Esophagus mucosa (tissue), 1 donor: ENCODE measurements at places on chromosomes 3 and 15. TPM values are rescaled to one million over a fixed set of nuclear protein-coding genes. Genes with fewer than 3 reads are reported as not detected.
A peak's percentile ranks its signal among the peaks of the same experiment; 100 is the strongest.

DNA sequence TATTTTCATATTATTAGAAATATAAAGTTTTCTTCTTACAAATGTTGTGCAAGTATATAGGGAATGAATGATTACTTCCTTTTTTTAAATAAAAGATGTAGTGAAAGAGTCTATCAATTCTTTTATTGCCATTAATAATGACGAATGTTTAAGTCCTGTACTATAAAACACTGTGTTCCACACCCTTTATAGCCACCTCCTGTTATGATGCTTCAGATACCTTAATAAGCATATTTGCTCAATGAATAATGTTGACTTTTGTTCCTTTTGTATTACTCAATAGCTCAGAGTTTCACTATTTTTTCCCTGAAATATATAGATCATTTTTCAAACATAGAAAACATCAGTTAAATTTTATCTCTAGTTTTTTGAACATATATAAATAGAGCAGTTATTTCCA is 378.2 kb upstream of the THBS1 start:
- ATAC-seq = peak; percentile 58

- ATAC-seq = no peak
Observed at GRCh38 chr3:165256554-165257065, 60.4 kb upstream of the SLITRK3 start.

Gene ANKRD63
- total RNA-seq = not detected

DNA sequence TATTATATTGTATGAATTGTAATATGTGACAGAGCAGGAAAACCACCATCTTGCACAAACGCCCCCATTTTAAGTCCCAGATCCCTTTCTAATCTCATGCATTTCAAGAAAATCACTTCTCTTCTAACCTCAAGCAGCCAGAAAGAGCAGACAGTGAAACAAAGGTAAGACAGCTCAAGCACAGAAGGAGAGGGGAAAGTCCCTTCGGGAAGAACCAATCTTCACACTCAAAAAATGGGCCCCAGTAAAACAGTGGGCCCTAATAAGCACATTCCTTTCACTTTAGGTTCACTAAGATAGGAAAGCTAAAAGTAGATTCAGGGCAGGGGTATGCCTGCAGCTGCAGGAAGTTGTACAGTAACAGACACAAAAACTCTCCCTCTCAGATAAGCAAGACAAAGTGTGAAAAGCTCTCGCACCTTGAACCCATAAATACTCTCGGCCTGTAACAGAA is 1268.7 kb downstream of the SI start:
- no peak for ATAC-seq

DNA sequence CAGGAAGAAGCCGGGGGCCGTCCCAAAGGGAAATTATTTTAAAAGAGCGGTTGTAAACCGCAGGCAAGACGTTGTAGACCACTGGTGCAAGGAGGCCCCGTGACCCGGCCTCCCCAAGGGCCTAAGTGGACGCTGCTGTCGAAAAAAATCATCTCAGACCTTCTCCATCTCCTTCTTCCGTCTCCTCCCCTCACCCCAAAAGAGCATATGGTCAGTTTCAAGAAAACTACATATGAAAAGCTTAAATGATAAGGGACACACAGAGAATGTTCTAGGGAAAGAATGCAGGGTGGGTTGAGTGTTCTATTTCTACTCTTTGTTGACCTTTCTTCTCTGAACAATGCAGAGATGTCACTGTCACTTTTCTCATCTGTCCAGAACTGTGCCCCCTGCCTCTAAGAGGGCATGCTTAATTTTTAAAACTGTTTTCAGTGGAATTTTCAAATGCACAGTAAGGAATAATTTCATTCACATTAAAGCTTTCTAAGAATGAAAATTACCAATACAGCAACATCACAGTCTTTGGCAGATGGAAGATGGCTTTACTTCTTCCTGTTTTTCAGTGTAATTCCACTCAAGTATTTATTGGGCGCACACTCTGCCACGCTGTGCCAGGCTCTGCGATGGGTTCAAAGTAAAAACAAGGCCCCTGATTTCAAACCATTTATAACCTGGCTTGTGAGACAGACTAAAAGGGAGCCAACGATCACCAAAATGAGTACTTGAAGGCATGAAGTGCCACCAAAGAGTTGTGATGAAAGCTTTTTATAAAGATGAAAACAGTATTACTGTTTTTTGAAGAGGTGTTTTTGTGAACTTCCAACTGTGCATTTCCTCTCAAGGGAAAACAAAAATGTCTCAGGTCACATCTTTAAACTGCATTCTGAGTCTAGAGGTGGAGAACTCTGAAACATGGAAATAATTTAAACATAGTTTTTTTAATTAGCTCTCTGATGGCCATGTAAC is 891 bp upstream of the TOP2B start:
- no peak for ATAC-seq

DNA sequence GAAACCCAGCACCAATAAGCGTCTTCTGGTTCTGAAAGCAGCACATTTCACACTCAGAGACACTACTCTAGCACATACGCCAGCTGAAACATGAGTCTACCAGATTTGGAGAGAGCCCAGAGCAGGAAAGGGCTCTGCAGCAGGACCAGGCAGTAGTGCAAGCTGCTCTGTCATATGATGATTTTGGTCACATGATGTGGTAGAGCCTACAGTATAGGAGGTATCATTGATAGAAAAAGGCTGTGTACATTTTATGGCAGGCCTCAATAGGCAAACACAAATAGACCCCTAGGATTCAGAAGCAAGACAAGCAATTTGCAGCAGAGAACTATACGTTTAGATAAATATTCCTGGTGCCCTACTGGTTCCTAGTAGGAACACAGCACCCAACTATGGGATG is 58.2 kb downstream of the QTRT2 start:
- no peak for ATAC-seq

Gene IL20RB
- 94.7 TPM for total RNA-seq

Gene ISLR2
- total RNA-seq = 0.16 TPM

DNA sequence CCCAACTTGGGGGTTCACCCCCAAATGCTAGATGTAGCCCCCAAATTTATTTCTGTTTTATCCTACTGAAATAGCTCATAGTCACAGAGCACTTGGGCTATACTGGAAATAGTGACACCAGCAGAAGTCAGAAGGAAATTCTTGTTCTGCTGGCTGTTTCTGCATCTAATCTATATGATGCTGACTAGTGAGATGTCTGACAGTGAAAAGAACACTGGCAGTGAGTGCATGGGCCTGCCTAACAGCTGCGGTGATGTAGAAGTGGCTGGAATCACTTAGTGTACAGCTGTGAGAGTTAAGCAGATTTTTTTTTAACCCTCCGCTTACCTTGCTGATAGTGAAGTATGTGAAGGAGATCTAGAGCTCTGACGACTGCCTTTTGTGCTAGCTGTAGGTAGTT is 14.0 kb downstream of the TTC14 start:
- ATAC-seq = no peak

DNA sequence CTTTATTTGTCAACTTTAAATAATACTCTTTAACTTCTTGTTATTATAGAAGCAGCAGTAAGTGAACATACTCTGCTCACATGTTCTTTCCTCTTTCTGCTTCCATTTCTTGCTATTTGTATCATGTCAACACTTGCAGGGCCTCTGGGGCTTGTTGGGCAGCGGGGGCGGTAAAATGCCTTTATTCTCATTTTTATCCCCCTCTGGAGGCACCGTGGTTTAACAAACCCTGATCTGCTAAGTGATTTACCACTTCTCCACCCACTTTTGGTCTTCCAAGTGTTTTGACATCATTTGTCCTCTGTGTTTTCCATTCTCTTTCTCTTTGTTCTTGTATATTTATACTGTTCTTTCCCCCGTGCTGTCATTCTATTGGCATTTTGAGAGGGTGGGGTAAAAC is 33.9 kb downstream of the SCN10A start:
- ATAC-seq = no peak

Gene SPTSSB
- 3.2 TPM for total RNA-seq

GRCh38 chr3:145943952-145944351 is 217.0 kb downstream of the PLOD2 start:
- ATAC-seq = no peak

Gene NOX5
- total RNA-seq = 0.44 TPM

DNA sequence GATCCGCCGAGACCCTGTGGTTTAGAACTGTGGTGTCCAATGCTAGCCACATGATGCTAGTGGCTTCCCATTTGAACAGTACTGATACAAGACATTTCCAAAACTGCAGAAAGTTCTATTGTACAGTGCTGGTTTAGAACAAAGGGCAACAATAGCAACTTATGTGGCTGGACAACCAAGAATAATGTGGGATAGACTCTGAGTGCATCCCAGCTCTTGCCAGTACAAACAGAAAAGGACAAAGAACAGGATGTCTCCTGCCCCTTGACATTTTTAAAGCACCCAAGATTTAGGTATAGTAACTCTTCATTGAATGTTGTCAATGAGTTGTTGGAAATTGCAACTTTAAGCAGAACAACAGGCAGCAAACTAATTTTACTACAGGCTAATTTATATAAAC is 107.3 kb downstream of the ZNF385D start:
- ATAC-seq = no peak

Gene C3orf33
- total RNA-seq = 0.84 TPM

- peak; percentile 93 for ATAC-seq
Observed at GRCh38 chr15:66862940-66863335, 160.9 kb downstream of the SMAD6 start.

- no peak for ATAC-seq
Observed at GRCh38 chr15:92471288-92471687, 77.6 kb downstream of the ST8SIA2 start.

GRCh38 chr15:73792415-73792814 is 39.3 kb upstream of the INSYN1 start:
- no peak for ATAC-seq
